ENCODE measurements at places on chromosomes 13 and 19.

- DNase-seq = no peak
Observed at GRCh38 chr19:49431330-49431749, 6.2 kb downstream of the GFY start.

- no peak for DNase-seq
Observed at GRCh38 chr19:18203408-18203862, 407 bp downstream of the RAB3A start.

- DNase-seq = no peak
Observed at GRCh38 chr19:9054765-9055164, 32.1 kb upstream of the OR1M1 start.

DNA sequence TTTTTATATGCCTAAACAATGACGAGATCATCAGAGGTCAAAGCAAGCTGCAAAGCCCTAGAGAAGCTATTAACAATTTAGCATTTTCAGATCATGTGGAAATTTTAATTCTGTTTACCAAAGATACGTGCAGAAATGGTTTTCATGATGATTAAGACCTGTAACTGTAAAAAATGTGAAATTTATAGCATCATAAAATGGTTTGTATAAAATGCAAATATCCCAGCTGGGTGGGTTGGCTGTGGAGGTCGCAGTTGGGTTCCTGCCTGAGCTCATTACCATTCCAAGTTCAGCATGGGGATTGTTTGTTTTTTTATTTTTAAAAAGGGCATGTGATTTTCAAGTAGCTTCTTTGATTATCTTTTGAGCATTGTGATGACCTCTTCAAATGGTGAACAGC is 47.9 kb upstream of the SIAH3 start:
- DNase-seq = no peak

- no peak for DNase-seq
Observed at GRCh38 chr19:29843180-29844051, 31.6 kb downstream of the CCNE1 start.

DNA sequence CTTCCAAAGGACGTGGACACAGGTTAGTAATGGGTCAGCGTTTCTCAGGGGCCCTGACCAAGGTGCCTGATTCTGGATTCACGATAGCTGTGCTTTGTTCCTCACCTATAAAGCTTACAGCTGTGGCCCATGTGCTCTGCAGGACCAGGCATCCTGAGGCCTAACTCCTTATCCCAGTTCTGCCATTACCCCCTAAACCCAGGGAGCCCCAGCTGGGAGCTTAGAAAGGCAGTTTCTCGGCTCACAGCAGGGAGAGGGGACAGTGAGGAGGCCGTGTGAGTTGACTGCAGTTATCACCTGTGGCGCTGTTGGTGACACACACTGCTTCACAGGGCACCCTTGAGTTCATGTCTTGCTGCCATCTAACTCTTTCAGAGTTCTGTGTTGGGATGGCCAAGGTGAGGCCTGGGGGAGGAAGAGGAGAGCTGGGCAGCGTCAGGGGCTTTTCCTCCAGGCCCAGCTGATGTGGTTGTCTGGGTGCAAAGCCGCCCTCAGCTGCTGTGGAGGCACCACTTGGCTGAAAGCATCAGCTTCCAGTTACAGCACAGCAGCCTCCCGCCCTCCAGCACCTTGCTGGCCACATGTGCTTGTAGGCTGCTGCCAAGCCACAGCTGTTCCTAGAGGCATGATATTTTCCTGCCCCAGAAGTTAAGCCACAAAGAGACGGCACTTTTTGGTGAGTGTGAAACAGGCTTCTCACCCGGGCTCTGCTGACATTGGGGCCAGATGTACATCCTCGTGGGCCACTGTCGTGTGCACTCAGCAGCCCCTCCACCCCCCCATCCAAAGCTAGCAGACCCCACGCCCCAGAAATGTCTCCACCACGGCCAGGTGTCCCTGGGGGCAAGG is 99.6 kb upstream of the MCF2L start:
- DNase-seq = no peak

DNA sequence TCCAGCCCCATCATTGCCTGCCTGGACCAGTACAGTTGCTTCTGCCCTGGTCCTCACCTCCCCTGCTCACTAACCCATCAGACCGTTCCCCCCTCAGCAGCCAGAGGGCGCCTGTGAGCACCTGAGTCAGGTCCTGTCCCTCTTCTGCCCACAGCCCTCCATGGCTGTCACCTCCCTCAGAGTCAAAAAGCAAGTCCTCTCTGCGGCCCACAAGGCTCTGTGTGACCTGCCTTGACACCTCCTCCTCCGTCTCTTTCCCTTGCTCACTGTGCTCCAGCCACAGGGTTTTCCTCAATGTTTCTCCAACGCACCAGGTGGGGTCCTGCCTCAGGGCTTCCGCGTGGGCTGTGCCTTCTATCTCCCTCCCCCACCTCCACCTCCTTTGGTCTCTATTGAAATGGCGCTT is 29.4 kb upstream of the PTPRS start:
- no peak for DNase-seq

- DNase-seq = no peak
Observed at GRCh38 chr19:45581576-45581975, 3.0 kb downstream of the OPA3 start.

- DNase-seq = no peak
Observed at GRCh38 chr19:7746903-7747884, at the start of gene CD209. Gene CD209 (minus strand): TSS chr19:7747534. CDS start chr19:7747511, 23 bp downstream.

- no peak for DNase-seq
Observed at GRCh38 chr13:99987154-99988019, 5.8 kb downstream of the ZIC2 start.

DNA sequence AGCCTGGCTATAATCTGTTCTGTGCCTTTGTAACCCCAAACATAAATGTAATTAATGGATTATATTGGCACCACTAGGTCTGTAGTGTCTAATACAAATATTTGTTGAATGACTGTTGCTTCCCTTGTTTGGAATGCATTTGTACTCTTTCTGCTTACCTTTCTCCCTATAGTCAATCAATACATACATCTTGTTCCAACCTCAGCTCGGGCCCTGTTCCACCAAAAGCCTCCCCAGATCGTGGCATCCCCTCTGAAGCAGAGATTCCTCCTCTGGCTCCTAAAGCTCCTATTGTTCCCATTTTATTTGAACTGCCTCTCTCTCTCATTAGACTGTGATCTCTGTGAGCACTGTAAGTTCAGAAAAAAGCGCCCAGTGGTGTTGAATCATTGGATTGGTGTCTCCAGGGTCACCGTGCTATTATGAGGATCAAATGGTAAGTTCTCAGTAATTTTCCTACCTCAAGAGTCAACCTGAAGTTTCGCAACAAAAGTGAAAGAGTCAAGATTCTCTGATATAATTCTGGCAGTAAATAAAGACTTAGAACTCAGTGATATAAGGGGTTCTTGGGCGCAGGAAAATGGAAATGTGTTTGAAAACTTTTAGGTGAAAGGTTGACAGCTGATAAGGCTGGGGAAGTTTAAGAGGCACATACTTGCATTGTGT is 151.5 kb downstream of the KLF5 start:
- DNase-seq = no peak

DNA sequence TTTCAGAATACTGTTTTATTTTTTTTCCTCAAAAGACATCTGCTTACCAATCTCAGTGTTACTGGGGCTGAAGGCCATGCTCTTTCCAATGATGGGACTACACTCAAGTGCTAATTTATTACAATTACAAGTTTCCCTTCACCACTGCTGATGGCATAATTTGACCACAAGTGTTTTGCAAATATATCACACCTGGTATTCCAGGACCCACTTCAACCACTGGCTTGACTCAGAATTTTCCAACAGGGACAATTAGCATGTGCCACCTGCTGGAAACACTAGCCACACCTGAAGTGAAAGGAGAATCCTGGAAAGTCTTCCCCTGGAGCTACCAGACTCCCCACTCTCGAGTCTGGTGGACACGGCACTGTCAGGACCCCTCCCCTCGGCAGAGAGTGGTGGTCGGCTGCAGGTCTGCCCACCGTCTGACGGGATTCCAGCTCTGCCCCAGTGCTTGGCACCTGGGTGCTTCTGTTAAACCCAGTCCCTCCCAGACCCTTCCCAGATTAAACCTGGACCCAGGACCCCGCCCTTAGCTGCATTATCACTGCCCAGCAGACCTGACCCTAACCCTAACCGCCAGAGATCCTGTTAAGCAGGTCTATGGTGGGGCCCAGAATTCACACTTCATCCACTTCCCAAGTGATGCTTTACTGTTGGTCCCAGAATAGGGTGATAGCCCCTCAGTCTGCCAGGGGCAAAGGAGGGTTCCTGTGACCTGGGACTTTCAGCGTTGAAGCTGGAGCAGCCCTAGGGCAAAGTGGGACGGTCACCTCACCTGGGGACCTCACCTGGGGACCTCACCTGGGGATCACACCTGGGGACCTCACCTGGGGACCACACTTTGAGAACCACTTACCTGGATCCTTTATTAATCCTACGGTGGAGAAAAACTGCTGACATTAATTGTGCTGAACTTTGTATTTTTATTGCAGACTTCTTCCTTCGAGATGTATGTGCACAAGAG is 17.6 kb upstream of the RASA3 start:
- DNase-seq = no peak

- no peak for DNase-seq
Observed at GRCh38 chr13:111280681-111281585, 39.5 kb upstream of the TEX29 start.

DNA sequence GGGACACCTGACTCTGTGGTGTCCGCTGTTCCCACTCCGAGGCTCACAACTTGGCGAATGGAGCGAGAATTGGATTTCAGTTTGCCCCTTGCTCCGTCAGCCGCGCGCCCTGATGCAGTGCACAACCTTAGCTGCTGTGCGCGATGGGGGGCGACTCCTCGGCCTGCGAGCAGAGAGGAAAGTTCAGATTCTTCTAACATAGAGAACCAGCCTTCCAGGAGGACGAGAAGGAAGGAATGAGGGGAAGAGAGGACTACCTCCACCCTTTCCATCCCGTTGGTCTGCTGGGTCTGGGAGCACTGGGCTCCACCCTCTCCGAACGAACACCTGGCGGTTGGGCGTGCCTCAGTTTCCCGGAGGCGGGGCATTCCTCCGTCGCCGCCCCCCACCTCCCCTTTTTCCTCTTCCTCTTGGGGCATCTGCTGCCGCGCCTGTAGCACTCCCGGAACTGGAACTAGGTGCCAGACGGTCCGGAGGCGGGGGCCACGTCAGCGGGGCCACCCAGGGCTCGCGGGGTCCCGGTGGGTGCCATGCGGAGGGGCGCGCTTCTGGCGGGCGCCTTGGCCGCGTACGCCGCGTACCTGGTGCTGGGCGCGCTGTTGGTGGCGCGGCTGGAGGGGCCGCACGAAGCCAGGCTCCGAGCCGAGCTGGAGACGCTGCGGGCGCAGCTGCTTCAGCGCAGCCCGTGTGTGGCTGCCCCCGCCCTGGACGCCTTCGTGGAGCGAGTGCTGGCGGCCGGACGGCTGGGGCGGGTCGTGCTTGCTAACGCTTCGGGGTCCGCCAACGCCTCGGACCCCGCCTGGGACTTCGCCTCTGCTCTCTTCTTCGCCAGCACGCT is at the start of gene KCNK6:
KCNK6 (plus strand) TSS at position 425 of the 838 bp plus-strand sequence; CDS start at position 531, 106 bp downstream.
- DNase-seq = no peak

DNA sequence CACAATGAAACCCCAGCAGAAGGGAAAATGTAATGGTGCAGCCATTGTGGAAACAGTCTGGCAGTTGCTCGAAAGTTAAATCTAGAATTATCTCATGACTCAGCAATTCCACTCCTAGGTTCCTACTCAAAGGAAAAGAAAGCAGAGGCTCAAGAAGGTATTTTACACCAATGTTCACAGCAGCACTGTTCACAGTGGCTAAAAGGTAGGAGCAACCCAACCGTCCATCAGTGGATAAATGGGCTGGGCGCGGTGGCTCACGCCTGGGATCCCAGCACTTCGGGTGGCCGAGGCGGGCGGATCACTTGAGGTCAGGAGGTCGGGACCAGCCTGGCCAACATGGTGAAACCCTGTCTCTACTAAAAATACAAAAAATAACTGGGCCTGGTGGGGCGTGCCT is 25.9 kb downstream of the ZFR2 start:
- no peak for DNase-seq

- DNase-seq = no peak
Observed at GRCh38 chr19:5103061-5103701, 134.3 kb downstream of the KDM4B start.

DNA sequence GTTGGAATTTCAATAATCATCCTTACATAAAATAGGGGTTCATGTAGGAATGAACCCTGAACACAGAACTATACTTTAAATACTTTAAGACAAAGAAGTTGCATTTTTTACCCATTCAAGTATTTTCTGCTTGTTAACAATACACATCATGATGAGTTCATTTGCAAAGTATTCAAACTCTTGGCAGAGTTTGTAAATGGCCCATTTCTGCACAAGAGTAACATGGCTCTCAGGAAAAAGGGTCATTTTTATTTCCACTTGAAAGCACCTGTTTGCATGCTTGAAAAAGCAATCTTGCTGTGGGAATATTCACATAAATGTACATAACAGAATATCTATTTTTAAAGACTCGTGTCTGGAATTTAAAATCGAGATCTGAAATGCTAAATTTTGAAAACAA is 18.1 kb downstream of the ESD start:
- DNase-seq = no peak

DNA sequence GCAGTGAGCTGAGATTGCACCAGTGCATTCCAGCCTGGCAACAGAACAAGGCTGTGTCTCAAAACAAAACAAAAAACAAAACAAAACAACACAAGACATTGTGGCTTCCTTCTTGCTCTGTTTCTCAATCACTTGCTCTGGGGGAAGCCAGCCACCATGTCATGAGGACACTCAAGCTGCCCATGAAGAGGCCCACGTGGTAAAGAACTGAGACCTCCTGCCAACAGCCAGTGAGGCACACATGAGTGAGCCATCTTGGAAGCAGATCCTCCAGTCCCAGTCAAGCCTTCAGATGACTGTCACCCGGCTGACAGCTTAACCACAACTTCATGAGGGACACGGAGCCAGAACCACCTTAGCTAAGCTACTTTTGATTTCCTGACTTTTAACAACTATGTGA is 25.2 kb downstream of the CPT1C start:
- no peak for DNase-seq

- DNase-seq = no peak
Observed at GRCh38 chr13:49098771-49099512, 121.2 kb upstream of the MLNR start.

DNA sequence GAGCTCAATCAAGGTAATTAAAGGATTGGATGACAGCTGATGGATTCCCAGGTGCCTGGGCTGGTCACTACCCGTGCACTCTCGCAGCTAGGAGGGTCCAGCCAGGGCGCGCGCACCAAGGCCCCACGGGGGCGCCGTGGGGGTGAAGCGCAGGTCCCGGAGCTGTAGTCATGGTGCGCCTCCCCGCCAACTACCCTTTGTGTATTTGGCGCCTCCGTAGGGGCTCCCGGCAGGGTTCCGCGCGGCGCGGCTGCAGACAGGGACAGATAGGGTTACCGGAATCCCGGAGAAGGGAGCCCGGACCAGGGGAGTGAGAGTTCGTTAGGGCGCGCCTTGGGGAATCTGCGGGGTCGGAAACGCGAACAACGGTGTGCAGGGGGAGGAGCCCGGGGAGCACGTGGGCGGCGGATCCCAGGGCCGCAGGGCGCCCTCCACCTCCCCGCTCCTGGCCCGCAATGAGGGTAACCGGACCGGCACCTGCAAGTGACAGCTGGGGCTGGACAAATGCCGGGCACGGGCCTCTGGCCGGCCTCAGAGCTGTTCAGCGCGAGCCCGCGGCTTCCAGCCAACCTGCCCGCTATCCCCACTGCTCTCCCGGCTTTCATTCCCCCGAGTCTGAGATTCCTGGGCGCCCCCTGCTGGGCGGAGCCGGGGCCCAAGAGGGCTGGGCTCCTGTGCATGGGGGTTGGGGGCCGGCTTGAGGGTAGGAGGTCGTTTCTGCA is 3.4 kb upstream of the PRAM1 start:
- no peak for DNase-seq

- DNase-seq = no peak
Observed at GRCh38 chr13:27822258-27822872, 30.1 kb downstream of the GSX1 start.

GRCh38 chr13:66508153-66508909 is 721.8 kb downstream of the PCDH9 start:
- no peak for DNase-seq

Data from SIG-M5 (cell line).